Memory B cell (primary cell): ENCODE measurements at places on chromosomes 3 and 15.

DNA sequence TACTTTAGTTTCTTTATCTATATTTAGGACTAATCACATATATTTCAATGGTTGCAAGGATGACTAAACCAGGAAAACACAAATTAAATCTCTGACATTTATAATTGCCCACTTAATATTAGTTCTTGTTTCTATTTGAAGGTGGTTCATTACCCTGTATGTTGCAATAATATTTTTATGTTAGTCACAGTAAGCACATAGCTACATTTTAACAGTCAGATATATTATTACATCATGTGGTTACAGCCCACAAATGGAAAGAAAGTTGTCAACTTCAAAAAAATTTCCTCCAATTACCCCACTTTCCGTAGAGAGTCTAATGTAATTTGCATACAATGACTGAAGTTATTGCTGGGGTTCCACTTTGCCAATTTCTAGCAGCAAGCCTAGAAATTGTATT lies 114.6 kb downstream of the TUSC7 start:
- DNase-seq = no peak

GRCh38 chr3:15630646-15631350 lies 29.3 kb downstream of the BTD start:
- DNase-seq = no peak

GRCh38 chr3:15051531-15051930 lies 13.6 kb downstream of the MRPS25 start:
- DNase-seq = no peak

GRCh38 chr3:71503525-71504249 lies 79.8 kb downstream of the FOXP1 start:
- no peak for DNase-seq
